ENCODE measurements at places on chromosomes 13 and 19. TPM values are rescaled to one million over a fixed set of nuclear protein-coding genes. Genes with fewer than 3 reads are reported as not detected.
A peak's percentile ranks its signal among the peaks of the same experiment; 100 is the strongest.

DNA sequence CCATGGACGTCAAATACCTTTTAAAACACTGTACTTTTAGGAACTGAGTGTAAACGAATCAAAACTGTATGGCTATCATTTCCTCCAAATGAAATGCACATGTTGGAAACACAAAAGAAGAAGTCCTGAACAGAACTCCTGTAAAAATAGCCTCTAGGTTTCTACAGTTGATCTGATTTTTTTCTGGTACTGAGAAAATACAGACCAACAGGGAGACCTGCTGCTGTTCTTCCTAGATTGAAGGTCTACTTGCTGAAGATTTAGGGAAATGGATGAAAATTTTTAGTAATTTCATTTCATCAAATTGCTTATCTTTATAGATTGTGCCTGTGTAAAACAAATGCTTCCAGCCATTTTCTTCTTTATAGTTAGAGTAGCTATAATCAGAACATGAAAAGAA lies 520.4 kb downstream of the SLITRK6 start:
- no peak for DNase-seq

DNA sequence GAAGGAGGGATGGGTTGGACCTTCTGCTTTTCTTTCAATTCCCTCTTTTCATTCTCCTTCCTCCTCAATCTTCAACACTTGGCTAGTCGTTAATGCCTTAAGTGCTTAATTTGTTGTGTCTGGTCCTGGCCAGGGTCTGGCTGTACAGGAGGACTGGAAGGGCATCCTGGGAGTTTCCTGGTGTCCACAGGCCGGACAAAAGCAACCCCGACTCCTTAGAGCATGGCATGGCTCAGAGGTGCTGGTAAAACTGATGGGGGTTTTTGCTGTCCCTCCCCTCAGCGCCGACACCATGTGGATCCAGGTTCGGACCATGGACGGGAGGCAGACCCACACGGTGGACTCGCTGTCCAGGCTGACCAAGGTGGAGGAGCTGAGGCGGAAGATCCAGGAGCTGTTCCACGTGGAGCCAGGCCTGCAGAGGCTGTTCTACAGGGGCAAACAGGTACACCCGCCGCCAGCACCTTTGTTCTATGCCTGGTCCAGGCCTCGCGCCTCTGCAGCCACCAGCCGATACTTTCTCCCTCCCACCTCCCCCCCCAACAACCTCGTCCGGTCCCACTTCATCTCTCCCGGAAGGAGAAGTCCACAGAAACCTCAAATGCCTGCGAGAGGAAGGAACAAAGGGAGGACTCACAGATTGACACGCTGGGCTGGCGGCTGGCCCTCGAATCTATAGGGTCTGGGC lies 1.4 kb downstream of the UHRF1 start:
- DNase-seq: no peak

- no peak for DNase-seq
Measured at GRCh38 chr13:70170689-70171088, 62.4 kb upstream of the KLHL1 start.

DNA sequence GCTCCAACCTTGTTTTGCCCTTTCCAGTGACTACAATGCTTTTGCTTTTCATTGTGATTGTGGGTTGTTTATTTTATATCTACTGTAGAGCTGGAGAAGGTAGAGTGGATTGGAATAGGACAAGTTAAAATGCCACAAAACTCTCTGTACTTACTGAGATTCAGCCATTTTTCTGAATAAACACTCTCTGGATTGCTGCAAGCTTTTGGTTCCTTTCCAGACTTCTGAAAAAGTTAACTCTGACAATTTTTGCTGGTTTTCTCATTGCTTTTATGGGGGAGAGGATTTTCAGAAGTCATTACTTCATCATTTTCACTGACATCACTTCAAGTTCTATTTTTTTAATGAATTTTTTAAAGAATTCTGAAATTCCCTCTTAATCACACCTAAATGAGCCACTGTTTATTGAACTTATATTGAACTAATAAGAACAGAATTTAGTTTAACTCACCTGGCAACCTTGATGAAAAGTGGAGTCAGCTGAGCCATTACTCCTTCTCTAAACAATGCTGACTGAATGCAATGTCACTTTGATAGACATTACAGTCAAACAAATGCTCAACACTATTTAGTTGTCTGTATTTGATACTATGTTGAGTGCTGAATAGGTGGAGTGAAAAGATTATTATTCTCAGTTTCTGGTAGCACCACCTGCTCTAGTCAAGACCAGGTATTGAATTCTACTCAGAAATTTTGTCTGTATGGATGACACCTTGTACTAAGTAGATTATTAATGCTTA lies 303.5 kb downstream of the DLEU7 start:
- DNase-seq: no peak

DNA sequence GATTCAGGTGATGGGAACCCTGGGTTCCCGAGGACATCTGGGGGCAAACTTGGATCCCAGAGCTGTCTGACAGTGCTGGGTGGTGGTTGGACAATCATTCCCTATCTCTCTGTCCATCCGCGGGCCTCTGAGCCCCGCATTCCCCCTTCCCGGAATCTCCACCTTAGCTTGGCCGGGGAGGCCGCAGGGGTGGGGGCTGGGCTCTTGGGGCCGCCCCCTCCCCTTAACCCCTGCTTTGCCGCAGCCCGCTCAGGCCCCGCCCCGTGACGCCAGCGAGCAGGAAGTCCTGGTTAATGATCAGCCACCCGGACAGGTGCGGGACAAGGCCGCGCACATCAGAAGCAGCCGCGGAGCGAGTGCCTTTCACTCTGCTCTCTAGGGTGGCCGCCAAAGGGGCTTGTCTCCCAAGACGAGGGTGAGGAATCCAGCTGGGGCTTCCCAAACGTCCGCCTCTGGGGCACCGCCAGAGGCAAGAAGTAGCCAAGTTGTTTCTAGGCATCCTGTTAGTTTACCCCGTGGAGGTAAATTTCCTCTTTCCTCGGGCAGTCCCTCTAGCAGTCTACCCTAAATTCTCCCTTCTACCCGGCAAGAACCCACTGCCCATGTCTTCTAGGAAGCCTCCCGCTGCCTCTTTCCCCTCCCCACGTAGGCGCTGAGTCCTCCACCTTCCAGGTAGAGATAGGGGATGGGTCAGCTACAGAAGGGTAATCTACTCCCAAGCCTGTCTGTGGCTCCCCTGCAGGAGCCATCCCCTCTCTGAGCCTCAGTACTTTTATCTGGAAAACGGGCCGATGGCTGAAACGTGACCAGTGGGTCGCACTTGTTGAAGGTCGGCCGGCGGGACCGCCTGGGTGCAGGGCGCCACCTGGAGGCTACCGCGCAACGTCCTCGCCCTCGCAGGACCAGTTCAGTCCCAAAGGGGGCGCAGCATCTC lies 3.0 kb downstream of the IRF2BP1 start:
- DNase-seq: peak; percentile 94

GRCh38 chr13:90768116-90768515 lies 579.4 kb upstream of the MIR17HG start:
- DNase-seq: no peak

GRCh38 chr19:15622991-15623390 lies 8.0 kb downstream of the CYP4F8 start:
- no peak for DNase-seq

DNA sequence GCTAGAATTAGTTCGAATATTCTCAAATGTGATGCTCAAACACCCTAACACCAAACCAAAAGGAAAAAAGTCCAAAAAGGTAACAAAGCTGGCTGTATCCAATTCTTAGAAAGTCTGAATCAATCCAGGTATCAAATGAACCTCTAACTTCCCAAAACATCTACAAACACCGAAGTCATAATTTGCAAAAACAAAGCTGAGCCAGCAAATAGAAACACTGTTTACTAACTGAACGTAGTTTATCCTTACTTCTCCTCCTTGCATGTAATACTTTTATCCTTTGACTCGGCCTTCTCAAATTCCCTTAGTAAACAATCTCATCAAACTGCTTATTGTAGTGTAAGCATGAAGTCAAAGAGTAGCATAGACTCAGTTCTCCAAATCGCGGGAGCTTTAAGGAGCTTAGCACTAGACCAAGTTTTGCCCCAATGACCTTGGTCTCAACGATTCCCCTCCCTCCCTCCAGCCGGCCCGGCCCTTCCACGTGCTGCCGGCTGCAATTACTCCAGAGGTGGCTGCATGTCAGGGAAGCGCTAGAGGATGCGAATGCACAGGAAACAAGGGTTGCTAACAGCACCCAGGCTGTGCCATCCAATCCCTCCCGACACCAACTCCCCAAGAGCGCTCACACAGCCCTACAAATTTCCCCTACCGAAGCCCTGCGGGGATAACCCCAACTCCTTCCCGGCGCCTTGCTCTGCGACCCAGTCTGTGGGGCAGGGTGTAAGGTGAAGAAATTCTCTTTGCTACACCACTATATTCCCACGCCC lies 693 bp downstream of the XPO4 start:
- peak; percentile 43 for DNase-seq

DNA sequence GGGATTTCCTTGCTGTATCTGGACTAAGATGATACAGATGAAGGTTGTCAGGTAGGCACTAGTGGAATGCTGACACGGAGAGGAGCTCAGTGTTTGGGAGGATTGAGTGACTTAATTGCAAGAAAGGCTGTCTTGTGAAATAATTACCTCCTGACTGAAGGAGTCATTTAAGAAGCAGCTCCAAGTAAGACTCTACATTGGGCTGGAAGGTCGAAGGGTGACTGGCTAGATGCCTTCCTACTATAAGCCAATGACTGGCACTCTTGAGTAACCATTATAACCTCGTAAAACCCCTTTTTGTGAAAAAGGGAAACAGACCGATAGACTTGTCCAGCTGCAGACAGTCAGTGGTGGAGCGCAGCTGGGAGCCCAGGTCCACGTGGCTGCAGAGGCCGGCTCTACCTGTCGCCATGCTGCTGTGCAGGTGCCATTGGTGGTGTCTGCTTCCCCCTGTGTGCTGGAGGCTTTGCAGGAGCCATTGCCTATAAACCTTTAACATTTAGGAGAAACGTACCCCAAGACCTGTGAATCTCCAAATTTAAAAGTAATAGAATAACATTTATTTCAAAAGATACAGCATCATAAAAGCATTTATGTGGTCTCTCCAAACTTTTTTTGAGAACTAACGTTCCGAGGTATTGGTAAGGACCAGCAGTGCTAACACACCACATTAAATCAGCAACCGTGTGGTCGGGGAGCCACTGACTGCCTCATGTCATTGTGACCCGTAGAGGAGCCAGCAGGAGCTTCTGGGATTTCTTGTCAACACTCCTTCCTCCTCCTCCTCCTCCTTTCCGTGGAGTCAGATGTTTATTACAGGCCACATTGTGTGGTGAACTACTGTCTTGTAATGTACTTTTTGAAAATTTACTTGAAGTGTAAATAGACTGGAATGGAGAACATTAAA lies 80.4 kb upstream of the TEX29 start:
- DNase-seq: no peak

Gene KLHL1
- not detected for total RNA-seq

Gene LENG9
- total RNA-seq: 3.4 TPM

Gene GRK1
- 0.54 TPM for total RNA-seq

Gene CLDND2
- total RNA-seq: not detected

All from endothelial cell (in vitro differentiated cells).